Neural crest cell (in vitro differentiated cells): ENCODE measurements at places on chromosomes 6 and 20. TPM values are rescaled to one million over a fixed set of nuclear protein-coding genes. Genes with fewer than 3 reads are reported as not detected.

GNAS-AS1 gene
- 3.8 and 6.3 TPM in 2 replicates for total RNA-seq

TREM1 gene
- total RNA-seq = not detected in 2 replicates

WFDC5 gene
- total RNA-seq = not detected in 2 replicates

SPATA25 gene
- total RNA-seq = 0.41 and 2.2 TPM in 2 replicates

VEGFA gene
- total RNA-seq = 31.2 TPM in 2 replicates

MYCT1 gene
- total RNA-seq = not detected in 2 replicates

DNA sequence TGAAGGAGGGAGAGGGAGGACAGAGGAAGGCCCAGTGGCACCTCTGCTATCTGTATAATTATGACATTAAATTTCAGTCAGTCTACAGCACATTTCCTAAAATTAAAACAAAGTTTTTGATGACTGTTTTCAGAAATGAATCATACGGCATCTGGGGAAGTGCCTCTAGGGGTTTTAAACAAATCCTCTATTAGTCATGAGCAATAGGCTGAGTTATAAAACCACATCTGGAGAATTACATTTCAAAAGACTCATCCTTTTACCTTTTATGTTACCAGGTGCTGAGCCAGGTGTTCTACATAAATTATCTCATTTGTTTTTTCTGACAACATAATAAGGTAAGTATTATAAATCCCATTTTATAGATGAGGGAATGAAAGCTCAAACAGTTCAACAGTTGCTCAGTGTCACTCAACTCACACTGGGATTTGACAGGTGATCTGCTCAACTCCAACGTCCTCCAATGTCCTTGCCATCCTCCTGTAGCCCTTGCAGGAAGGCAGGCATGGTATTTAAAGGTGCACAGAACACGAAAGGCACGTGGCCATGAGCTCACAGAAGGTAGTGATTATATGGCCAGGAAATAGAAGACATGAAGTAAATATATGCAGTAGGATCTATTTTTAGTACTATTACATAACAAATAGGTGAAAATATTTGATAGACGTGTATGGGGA lies 184.2 kb upstream of the MAN1A1 start:
- DNase-seq = no peak

DNA sequence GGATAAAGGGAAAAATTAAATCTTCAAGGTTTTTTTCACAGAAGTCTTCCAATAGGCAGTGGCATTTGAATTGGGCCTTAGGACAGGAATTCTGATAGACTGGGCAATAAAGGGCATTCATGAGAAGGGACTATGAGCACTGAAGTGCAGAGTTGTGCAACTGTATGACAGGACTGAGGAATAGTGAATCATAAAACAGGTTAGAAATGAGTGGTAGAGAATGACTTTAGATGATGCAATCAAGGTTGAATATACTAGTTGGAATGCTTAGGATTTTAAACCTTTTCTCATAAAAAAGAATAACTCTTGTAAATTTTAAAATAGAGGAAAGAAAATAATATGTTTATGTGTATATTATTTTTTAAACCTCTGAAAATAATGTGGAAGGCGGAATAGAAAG lies 944.7 kb downstream of the PHF3 start:
- no peak for DNase-seq

GRCh38 chr6:159513914-159514313 lies 179.1 kb downstream of the SOD2 start:
- DNase-seq = no peak

GRCh38 chr20:19929012-19929360 lies 88.2 kb upstream of the NAA20 start:
- no peak for DNase-seq

- no peak for DNase-seq
Measured at GRCh38 chr20:45408646-45409213, 641 bp downstream of the DBNDD2 start.

DNA sequence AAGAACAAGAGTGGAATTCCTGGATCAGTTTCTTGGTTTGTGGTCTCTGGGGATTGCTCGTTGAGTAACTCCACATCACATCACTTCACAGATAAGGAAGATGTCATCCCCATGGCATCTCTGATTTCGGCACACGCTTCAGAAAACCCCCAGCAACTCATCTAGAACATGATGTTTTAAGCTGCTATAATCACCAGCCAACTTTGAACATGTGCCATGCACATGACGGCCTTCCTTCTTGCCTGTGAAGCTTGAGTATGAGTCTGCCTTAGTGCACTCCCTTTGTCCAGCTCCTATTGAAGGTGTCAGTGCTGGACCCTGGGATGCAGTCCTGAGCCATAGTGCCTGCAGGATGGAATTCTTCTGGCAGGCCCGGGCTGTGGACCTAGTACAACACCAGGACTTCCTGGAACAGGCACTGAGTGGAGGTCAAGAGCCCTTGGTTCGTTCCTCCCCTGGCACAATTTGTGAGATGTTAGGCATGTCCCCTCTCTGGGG lies 231.5 kb upstream of the SUPT3H start:
- DNase-seq = no peak

DNA sequence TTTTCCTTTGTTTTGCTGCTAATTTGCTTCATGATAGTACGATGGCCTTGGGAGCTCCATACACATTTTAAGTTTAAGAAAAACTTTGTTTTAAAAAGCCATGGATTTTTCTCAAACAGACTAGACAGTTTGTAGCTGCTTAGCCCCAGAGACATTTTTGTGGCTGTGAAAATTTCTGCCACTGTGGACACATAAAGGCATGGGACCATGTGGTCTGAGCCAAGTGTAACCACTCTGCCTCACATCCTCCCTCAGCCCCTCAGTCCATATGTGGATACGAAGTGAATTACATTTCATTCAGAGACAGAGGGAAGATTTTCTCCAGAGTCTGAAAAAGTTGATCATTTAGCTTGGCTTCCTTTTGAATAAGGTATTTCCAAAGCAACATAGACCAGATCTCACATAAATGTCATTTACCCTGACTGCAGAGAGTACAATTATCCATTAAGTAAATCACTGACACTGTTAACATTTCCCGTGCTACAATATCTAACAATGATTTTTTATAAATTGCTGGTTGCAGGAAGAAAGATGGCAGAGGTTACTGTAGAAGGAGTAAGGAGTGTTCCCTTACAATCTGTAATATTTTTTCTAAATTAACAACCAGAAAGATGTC lies 87.4 kb downstream of the GJA1 start:
- DNase-seq = no peak

GRCh38 chr6:104580452-104580851 lies 279.3 kb downstream of the HACE1 start:
- DNase-seq = no peak

GRCh38 chr6:104789770-104790190 lies 69.9 kb downstream of the HACE1 start:
- no peak for DNase-seq

- DNase-seq = no peak
Measured at GRCh38 chr6:147569788-147570187, 61.3 kb downstream of the SAMD5 start.

DNA sequence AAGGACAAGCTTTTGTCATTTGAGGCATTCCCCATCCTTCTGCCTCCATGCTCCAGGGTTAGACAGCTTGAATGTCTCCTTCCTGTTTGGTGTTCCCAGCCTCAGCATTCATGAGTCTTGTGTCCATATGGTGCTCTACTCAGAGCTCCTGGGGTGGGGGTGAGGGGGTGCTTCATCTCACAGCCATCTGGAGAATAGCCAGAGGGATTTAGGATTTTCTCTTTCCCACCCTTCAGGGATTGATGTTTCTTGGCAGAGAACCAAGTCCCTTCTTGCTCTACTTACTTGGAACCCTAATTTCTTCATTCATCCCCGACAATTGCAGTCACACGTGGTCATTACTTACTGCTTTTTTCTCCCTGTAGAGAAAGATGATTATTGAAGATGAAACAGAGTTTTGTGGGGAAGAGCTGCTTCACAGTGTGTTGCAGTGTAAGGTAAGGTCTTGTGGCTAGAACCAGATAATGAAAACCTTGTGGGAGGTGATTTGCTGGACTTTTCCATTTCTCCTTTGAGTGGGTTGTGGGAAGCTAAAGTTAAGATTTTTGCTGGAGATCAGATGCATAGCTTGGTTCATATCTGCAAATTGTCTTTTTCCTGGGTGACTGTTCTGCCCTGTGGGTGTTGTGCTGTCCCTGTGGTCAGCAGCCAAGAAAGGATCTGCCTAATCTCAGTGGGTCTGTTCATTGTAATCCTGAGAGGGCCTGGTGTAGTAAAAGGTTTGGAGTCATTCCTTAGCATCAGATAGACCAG lies 18.6 kb downstream of the CMTR1 start:
- DNase-seq = no peak

DNA sequence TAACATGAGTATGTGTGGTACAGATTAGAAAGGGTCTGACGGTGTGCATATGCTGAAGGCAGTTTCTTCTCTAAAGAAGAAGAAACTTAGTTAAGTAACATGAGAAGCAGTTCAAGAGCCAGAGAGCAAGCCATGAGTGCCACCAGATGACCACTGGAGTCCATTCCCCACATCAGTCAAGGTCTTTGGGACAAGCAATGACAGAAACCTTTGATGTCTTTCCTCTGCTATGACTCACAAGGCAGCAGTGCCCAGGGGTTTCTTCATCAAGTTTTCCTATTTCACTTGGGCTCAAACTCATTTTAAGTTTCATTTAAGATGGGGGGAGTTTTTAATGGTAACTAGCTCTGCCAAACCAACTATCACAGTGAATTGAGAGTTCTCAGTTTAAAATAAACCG lies 303.8 kb upstream of the TBX18 start:
- DNase-seq = no peak

GRCh38 chr20:51354191-51354768 lies 188.2 kb downstream of the NFATC2 start:
- no peak for DNase-seq

DNA sequence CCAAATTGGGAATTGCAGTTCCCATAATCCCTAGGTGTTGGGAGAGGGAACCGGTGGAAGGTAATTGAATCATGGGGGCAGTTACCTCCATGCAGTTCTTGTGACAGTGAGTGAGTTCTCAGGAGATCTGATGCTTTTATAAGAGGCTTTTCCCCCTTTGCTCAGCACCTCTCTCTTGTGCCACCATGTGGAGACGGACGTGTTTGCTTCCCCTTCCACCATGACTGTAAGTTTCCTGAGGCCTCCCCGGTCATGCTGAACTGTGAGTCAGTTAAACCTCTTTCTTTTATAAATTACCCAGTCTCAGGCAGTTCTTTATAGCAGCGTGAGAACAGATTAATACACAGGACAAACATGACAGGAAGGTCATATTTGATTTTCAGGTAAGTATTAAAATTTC lies 25.3 kb upstream of the HECA start:
- DNase-seq = no peak

DNA sequence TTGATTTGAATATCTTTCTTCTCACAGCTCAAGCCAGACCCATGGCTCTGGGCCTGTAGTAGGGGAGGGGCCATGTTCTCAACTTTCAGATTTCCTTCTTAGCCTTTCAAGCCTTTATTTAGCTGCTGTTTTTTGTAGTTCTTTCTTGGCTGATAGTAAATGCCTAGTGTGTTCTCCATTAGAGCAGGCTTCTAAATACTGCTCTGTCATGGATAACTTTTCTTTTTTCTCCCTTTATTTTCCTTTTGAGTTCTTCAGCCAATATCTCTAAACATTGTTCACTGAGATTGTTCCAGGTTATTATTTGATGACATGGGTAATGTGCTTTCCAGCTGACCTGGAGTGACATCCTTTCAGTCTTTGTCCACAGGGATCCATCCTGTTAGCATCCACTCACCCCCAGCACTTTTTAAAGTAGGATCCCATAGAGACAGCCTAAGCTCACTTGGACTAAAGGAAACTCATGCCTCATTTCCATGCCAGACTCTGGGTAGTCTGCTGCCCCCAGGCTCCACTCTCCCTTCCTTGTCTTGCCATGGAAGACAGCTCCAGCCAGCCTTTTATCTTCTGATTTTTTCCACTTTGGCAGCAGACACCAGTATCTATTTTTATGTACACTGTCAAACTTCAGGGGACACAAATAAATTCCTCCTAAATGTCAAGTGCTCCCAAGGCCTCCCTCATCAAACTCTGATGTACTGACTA lies 645.6 kb downstream of the RNF144B start:
- no peak for DNase-seq

DNA sequence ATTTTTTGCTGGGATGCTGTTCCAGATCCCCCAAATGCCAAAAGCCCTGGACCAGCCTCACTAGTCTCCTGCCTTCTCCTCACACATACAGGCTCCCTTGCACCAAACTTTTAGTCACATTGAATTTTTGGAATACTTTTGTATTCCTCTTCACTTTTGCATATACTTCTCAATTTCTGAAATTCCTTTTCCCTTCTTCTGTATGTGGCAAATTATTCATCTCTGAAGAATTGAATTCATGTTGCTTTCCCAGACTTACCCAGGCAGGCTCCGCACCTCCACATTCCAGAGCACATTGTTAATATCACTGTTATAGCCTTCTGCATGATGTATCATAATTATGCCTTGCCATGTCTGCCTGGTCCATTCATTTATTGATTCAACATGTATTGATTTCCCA lies 255.3 kb upstream of the POU3F2 start:
- DNase-seq = no peak

- DNase-seq = no peak
Measured at GRCh38 chr6:73985891-73986290, 289.9 kb downstream of the CD109 start.

- no peak for DNase-seq
Measured at GRCh38 chr20:44917399-44917798, 7.5 kb downstream of the PABPC1L start.

DNA sequence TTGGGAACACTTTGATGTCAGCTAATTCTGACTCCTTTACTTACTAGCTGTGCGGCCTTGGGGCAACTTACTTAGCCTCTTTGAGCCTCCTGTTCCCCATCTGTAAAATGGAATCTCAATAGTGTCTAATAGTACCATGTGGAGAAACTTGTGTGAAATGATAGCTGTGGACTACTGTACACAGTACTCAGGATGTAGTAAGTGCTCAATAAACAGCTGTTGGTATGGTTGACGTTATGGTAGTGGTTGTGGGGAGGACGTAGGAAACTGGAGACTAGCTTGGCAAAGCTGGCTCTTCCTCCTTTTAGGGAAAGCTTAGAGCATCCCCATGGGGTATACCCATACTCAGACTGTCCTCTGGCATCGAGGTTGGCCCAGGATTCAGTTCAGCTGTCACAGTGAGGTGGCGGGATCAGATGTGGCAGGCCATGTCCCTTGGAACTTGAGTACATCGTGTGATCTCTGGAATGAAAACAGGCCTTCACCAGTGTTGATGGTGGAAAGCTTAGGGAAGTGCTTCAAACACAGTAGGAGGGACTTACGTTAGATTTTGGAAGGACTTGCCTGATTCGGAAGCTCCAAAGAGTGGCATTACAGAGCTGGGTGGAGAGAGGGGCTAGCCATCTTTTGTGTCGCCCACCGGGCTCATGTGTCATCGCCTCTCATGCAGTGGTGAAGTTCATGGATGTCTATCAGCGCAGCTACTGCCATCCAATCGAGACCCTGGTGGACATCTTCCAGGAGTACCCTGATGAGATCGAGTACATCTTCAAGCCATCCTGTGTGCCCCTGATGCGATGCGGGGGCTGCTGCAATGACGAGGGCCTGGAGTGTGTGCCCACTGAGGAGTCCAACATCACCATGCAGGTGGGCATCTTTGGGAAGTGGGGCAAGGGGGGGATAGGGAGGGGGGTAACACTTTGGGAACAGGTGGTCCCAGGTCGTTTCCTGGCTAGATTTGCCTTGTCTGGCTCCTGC lies 7.1 kb downstream of the VEGFA start:
- no peak for DNase-seq
